ENCODE measurements at places on chromosomes 4 and X.
A peak's percentile ranks its signal among the peaks of the same experiment; 100 is the strongest.

GRCh38 chr4:176335421-176335820 is 15.7 kb downstream of the SPCS3 start:
- H3K4me3 ChIP-seq, result no peak overlapping the region
- no peak overlapping the region for H3K27ac ChIP-seq
- DNase-seq, result no peak

DNA sequence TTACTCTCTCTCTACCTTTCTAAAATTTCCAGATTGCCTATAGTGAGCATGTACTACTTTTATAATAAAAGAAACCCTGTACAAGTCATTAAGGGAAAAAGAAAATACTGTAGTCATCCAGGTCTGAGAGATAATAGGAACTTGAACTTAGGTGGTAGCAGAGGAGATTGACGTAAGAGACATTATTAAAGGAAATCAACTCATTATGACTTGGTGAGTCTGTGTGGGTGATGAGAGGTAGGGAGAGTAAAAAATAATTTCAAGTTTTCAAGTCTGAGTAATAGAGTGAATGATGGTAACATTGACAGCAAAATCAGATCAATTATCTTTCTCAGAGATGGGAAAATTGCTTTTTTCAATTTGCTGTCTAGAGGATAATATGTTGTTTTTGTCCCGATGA is 44.0 kb upstream of the ZCCHC12 start:
- H3K27ac ChIP-seq, result no peak overlapping the region
- H3K4me3 ChIP-seq, result no peak overlapping the region
- DNase-seq, result no peak

- H3K27ac ChIP-seq, result no peak overlapping the region
- H3K4me1 ChIP-seq, result no peaks in the 10 kb centered on the region
- no peaks in the 10 kb centered on the region for H3K27me3 ChIP-seq
- DNase-seq, result no peak
- no peaks in the 10 kb centered on the region for H3K36me3 ChIP-seq
Measured at GRCh38 chrX:74346088-74346487, 42.1 kb downstream of the ZCCHC13 start.

DNA sequence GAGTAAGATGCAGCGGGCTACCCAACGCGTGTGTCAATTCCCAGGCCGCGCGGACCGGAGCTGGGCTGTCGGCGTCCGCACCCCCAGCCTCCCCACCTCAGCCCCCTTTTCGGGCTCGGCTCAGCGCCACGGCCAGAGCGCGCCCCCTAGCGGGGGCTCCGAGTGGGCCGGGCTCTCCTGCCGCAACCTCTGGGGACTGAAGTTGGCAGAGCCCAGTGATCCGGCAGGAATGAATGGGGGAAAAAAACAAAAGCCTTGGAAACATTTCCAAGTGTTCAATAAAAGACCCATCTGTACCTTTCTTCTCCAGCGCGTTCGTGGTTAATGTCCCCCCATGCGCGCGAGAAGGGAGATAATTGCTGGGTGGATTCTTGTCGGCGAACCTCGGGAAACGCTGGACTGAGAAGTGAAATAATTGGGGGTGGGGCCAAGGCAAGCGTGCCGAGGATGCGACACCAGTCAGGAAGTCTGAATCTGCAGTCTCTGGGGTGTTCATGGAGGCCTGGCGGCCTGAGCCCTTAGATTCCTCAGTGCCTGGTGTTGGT is 5.2 kb upstream of the ARX start:
- no peak overlapping the region for H3K4me3 ChIP-seq
- peaks cover 8% of the 10 kb centered on the region for H3K4me1 ChIP-seq
- no peaks in the 10 kb centered on the region for H3K36me3 ChIP-seq
- DNase-seq, result no peak

GRCh38 chrX:127571834-127572233 is 480.4 kb downstream of the ACTRT1 start:
- DNase-seq, result no peak
- H3K4me3 ChIP-seq, result no peak overlapping the region
- H3K27ac ChIP-seq, result no peak overlapping the region
- H3K36me3 ChIP-seq, result no peaks in the 10 kb centered on the region
- H3K27me3 ChIP-seq, result no peaks in the 10 kb centered on the region

DNA sequence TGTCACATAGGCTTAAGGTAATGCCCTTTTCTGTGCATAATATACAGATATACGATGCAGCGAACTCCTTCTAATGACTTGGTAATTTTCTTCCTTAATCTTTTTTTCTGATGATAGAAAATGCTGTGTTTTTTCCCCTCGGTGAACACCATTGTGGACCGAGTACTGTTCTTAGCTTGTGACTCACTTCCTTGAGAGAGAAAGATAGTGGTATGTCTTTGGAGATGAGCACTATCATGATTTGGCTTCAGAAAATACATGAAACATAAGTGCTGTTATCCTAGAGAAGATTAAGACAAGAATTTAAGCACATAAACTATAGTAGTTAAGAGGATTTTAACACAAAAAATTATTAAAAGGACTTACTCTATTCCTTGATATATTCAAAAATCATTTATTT is 63.9 kb downstream of the RS1 start:
- H3K4me3 ChIP-seq, result no peak overlapping the region
- DNase-seq, result no peak
- no peak overlapping the region for H3K27ac ChIP-seq
- H3K4me1 ChIP-seq, result no peaks in the 10 kb centered on the region
- H3K36me3 ChIP-seq, result no peaks in the 10 kb centered on the region
- H3K27me3 ChIP-seq, result no peaks in the 10 kb centered on the region

GRCh38 chr4:122017296-122017695 is 65.4 kb upstream of the TRPC3 start:
- H3K27me3 ChIP-seq, result no peaks in the 10 kb centered on the region
- no peak overlapping the region for H3K27ac ChIP-seq
- DNase-seq, result no peak
- no peaks in the 10 kb centered on the region for H3K36me3 ChIP-seq
- no peak overlapping the region for H3K4me3 ChIP-seq
- no peaks in the 10 kb centered on the region for H3K4me1 ChIP-seq

GRCh38 chr4:153639833-153640802 is 44.0 kb upstream of the TLR2 start:
- no peaks in the 10 kb centered on the region for H3K4me1 ChIP-seq
- H3K27me3 ChIP-seq, result no peaks in the 10 kb centered on the region
- DNase-seq, result no peak
- H3K27ac ChIP-seq, result no peak overlapping the region

DNA sequence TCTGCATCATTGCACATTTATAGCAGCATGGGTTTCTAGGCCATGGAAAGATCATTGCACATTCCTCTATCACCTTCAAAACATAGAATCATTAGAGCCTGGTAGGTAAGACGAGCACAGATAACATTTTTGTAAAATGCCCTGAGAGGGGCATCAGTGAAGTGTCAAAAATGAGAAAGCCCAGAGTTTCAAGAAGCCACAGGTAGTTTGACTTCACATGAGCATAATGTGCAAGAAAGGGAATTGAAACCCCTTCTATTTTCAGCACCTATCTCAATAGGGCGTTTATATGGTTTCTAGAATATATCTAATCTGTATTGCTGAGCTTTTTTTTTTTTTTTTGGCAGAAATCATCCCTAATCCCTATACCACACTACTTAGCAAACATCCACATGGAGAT is 2441.7 kb downstream of the ARAP2 start:
- no peaks in the 10 kb centered on the region for H3K27me3 ChIP-seq
- H3K4me3 ChIP-seq, result no peak overlapping the region
- no peaks in the 10 kb centered on the region for H3K4me1 ChIP-seq
- no peak for DNase-seq
- no peaks in the 10 kb centered on the region for H3K36me3 ChIP-seq

DNA sequence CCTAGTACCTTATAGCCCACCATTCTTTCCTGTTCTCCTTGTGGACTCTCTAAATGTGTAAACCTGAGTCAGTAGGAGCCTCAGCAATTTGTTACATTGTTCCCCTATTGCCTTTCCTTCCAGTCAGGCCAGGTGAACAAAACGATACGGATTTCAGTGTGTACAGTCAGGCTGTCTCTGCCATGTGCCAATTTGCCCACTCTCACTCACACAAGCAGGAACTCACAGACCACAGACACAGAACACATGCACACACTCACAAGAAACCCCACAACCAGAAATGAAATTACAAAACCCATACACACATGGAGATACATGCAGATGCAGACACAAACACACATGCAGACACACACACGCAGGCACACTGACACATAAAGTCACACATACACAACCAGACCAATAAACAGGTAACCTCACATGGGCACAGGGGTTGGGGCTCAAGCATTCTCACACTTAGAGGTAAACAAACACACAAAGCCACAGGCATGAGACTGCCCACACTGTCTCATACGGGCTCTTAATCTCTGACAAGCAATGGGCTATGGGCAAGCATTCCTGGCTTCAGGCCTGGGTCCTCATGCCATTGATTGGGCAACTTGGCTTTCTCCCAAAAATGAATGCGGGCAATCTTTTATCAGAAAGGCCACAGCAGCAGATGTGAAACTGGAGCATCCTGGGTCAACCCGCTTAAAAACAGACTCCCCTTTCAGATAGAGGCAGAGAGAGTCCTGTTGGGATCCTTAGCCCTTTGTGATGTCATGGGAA is 68.7 kb downstream of the NBDY start:
- H3K4me3 ChIP-seq, result no peak overlapping the region
- H3K27me3 ChIP-seq, result no peaks in the 10 kb centered on the region
- H3K36me3 ChIP-seq, result no peaks in the 10 kb centered on the region
- H3K27ac ChIP-seq, result no peak overlapping the region
- no peak for DNase-seq

GRCh38 chrX:129961180-129962083 is 21.0 kb upstream of the BCORL1 start:
- H3K4me1 ChIP-seq, result no peaks in the 10 kb centered on the region
- H3K4me3 ChIP-seq, result peak overlapping the region; percentile 25
- DNase-seq, result peak; percentile 20
- H3K27ac ChIP-seq, result no peak overlapping the region

- no peak overlapping the region for H3K4me3 ChIP-seq
- no peaks in the 10 kb centered on the region for H3K36me3 ChIP-seq
- H3K27me3 ChIP-seq, result no peaks in the 10 kb centered on the region
- H3K4me1 ChIP-seq, result peaks cover 7% of the 10 kb centered on the region
- DNase-seq, result no peak
Measured at GRCh38 chr4:5772528-5773270, 61.7 kb downstream of the EVC start.

GRCh38 chr4:78779280-78779679 is 3.1 kb downstream of the BMP2K start:
- H3K27ac ChIP-seq, result no peak overlapping the region
- DNase-seq, result no peak

- H3K27ac ChIP-seq, result no peak overlapping the region
- no peak overlapping the region for H3K4me3 ChIP-seq
- no peaks in the 10 kb centered on the region for H3K4me1 ChIP-seq
- H3K27me3 ChIP-seq, result no peaks in the 10 kb centered on the region
- DNase-seq, result no peak
- no peaks in the 10 kb centered on the region for H3K36me3 ChIP-seq
Measured at GRCh38 chrX:120664081-120664480, 34.2 kb upstream of the C1GALT1C1 start.

DNA sequence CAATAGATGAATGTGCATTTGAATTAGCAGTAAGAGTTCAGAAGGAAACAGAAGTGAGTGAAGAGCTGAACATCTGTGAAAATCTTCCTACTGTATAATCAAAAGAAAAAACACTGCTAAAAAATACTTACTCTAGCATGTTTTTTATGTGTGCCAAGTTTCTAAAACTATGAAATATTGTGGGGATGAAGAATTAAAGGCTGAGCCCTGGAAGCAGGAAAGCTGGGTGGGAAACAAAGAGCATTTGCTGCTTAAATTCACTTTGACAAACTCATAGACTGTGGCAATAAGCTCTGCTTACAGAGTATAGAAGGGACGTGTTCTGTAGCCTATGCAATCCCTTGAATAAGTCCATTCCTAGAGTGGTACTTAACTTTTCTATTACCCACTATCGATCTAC is 261.7 kb downstream of the ANKRD50 start:
- no peak for DNase-seq
- no peaks in the 10 kb centered on the region for H3K36me3 ChIP-seq
- no peak overlapping the region for H3K4me3 ChIP-seq
- H3K27ac ChIP-seq, result no peak overlapping the region

- H3K4me3 ChIP-seq, result no peak overlapping the region
- H3K36me3 ChIP-seq, result no peaks in the 10 kb centered on the region
- H3K27ac ChIP-seq, result no peak overlapping the region
- H3K4me1 ChIP-seq, result no peaks in the 10 kb centered on the region
- H3K27me3 ChIP-seq, result no peaks in the 10 kb centered on the region
Measured at GRCh38 chr4:132593717-132594400, 555.2 kb upstream of the PCDH10 start.

DNA sequence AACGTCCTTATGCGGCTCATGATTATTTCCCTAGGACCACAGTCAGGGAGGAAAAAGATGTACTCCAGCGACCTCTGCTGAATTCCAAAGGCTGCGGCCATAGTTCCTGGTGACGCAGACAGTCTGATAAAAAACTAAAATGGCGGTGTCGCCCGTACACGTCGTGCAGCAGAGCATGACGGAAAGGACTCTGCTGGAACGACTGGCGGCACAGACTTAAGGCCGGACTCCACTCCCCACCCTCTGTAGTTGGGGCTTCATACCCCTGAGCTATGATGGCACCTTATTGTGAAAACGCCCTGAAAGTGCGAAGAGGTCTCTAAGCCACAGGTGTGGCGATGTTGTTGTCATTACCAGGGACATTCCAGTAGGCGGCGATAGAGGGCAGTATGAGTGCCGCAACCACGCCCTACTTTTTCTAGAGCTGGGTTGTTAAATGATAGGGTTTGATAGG is 90.0 kb upstream of the EDA2R start:
- no peaks in the 10 kb centered on the region for H3K36me3 ChIP-seq
- no peak overlapping the region for H3K27ac ChIP-seq
- peak overlapping the region; percentile 14 for H3K4me3 ChIP-seq
- no peaks in the 10 kb centered on the region for H3K4me1 ChIP-seq
- DNase-seq, result no peak

DNA sequence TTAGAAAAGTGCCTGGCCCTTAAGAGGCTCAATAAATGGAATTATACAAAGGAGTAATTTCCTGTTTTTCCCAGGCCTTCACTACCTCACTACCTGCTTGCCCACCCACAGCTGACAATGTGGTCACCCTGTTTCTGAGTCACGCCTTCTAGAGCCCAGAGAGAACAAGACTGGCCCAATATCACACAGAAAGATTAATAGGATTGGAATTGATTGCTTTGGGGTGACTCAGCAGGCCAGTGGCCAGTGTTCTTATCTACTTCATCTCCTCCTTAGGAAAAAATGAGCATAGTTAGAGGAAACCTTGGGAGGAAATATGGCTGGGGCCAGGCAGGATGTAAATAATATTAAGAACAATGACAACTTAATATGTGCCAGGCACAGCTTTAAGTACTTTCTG is 4.5 kb upstream of the FGF16 start:
- H3K4me3 ChIP-seq, result no peak overlapping the region
- DNase-seq, result no peak
- no peaks in the 10 kb centered on the region for H3K36me3 ChIP-seq
- H3K27ac ChIP-seq, result no peak overlapping the region

GRCh38 chr4:4200624-4201023 is 26.1 kb downstream of the OTOP1 start:
- peaks cover 26% of the 10 kb centered on the region for H3K27me3 ChIP-seq
- H3K4me1 ChIP-seq, result peaks cover 6% of the 10 kb centered on the region
- no peaks in the 10 kb centered on the region for H3K36me3 ChIP-seq
- no peak for DNase-seq

GRCh38 chr4:145219090-145219489 is 38.7 kb upstream of the OTUD4 start:
- H3K36me3 ChIP-seq, result no peaks in the 10 kb centered on the region
- no peak for DNase-seq
- no peaks in the 10 kb centered on the region for H3K4me1 ChIP-seq
- no peak overlapping the region for H3K4me3 ChIP-seq
- no peak overlapping the region for H3K27ac ChIP-seq

- H3K27ac ChIP-seq, result no peak overlapping the region
- no peaks in the 10 kb centered on the region for H3K4me1 ChIP-seq
- H3K4me3 ChIP-seq, result no peak overlapping the region
- DNase-seq, result no peak
- H3K36me3 ChIP-seq, result no peaks in the 10 kb centered on the region
Measured at GRCh38 chr4:90582087-90582486, 454.9 kb downstream of the CCSER1 start.
